Activated T-cell treated with anti-CD3 and anti-CD28 coated beads, Interleukin-2, amount 50 U/mL, for 48 hours (primary cell): ENCODE measurements at places on chromosomes 1 and 21.

DNA sequence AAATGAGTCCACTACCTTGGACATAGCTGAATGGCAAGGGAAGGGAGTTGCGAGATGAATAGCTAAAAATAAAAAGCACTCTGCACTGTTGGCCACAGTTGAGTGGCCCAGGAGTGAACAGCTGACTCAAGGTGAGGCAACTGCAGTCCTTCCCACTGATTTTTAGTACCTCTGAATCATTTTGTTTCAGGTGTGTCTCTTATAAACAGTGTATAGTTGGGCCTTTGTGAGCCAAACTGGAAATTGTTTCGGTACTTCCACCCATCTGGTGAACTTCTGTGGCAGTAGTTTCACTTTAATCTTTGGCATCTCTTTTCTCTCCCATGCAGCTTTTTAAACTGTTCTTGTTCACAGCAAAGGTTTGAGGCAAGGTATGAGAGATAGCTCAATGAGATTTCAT, 122.7 kb downstream of the VAV3 start:
- DNase-seq, result no peak

DNA sequence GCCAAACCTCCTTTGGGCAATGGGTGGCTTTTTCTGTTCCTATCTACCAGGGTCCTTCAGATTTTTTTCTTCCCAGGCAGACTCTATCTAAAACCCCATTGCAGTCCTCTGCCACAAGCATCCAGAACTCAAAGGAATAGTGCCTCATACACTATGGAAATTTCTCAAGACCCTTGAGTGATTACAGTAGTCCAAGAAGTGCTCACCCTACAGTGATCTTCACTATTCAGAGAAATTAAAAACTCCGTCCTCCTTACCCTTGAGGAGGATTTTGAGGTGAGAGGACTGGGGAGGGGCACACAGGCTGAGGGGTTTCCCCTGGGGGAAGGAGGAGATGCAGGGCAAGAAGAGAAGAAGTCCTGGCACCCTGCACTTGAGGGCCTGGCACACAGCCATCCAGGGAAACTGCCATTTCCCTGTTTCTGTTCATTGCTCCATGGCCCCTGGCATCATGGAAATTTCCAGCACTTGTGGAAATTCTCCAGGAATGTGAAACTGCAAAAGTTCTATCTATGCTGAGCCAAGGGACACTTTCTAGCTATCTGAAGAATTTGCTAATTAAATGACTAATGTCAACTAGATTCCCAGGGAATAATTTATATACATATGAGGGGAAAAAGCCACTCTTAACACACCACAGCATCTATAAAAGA, 102.5 kb upstream of the ATP1B1 start:
- DNase-seq, result no peak

DNA sequence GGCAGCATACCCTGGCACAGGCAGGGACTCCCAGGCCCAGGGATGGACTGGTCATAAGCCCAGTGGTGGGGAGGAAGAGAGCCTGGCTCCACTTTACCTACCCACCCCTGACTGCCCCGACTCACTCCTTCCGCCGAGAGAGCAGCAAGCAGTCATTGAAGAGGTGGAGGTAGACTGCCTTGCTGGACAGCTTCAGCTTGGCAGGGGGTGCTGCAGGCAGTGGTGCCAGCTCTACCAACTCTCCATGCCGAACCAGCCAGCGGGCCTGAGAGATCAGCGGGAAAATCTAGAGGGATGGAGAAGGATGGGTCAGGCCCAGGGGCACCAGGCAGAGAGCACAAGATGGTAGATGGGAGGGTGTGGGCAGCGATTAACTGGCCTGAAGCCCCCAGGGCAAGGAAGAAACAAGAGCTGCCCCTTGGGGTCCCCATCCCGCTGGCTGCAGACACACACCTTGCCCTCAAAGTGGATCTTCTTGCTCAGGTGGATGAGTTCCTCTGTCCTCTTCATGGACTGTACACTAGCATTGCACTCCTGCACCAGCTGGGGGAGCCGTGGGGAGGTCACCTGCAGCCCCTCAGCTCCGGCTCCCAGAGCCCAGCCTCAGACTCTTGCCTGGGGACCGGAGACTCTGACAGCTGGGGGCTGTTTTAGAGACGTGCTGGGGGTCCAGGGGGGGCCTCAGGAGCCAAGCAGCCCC, 7.7 kb downstream of the ARHGEF19 start:
- peak; percentile 64 for DNase-seq

GRCh38 chr1:150083907-150084306, 16.3 kb downstream of the VPS45 start:
- no peak for DNase-seq

- no peak for DNase-seq
Observed at GRCh38 chr1:67677408-67677807, 7.6 kb upstream of the GADD45A start.

GRCh38 chr1:46903481-46903880, 37.8 kb downstream of the CYP4A11 start:
- no peak for DNase-seq

DNA sequence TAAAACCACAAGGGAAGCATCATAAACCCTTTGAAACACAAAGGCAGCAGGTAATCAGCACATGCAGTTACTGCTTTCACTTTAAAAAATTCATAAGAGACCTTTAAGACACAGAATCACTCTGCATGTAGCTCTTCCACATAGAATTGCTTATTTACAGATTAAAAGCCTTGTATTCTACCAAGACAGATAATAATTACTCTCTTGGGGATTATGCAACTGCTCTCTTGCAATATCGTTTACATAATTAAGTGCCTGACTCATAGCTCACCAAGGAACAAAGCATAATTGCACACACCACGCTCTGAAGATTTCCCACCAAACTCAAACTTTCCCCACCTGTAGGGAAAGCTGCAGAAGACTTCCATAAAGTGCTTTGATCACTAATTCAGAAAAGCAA, 87.9 kb downstream of the VAV3 start:
- no peak for DNase-seq

DNA sequence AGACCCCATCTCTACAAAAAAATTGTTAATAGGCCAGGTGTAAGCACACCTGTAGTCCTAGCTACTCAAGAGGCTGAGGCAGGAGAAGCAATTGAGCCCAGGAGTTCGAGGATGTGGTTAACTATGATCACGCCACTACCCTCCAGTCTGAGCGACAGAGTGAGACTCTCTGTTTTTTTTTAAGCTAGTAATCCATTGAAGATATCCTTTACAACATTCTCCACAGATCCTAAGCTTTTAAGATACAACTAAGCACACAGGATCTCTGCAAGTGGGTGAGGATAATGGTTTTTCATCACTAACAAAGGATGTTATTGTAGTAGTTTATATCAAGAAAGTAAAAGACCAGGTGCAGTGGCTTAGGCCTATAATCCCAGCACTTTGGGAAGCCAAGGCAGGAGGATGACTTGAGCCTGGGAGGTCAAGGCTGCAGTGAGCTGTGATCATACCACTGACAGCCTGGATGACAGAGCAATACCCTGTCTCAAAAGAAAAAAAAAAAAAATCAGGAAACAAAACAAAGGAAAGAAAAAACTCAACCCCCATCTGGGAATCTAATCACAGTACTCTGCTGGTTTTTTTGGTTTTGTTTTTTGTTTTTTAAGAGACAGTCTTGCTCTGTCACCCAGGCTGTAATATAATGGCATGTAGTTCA, 166.1 kb downstream of the RERE start:
- DNase-seq, result no peak

- no peak for DNase-seq
Observed at GRCh38 chr1:239151937-239152336, 234.4 kb upstream of the CHRM3 start.

DNA sequence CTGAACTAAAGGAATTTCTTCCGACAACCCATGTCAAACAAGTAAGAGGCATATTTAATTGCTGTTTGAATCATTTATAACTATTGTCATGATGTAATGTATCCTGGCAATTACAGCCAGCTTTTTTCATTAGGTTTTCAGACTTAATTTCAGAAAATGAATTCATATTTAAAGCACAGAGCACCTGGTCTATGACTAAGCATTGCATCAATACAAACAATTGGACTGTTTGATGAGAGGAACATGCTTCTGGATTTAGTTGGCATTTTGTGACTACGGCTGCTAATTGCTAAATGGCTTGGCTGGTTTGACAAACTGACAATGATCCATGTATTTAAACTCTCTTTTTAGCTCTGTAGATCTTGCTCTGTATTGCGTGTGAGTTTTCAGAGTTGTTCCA, 853.4 kb downstream of the NCAM2 start:
- no peak for DNase-seq

- DNase-seq, result no peak
Observed at GRCh38 chr1:65048335-65048734, 82.0 kb upstream of the JAK1 start.

DNA sequence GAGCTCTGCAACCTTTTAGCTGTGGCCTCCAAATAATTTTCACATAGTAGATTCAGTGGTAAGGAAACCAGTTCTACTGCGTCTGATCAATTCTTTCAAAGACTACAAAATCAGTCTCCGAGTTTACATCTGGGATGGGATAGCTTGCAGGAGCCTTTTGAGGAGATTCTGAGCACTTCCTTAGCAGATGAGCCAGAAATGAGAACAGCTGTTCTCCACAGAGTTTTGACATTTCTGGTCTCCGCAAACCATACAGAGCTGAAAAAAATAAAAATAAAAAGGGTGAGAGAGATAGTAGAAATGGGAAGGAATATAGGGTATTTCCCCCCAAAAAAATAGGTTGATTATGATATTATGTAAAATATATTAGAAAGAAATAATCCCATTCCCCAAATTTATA, 119.3 kb downstream of the LYPLAL1 start:
- no peak for DNase-seq

GRCh38 chr1:17181781-17182464, 23.0 kb upstream of the PADI1 start:
- DNase-seq, result no peak

GRCh38 chr1:170735366-170736263, 71.7 kb downstream of the PRRX1 start:
- no peak for DNase-seq

- DNase-seq, result no peak
Observed at GRCh38 chr1:172680733-172681275, 21.9 kb downstream of the FASLG start.
